Fibroblast of skin of right quadriceps (primary cell): ENCODE measurements at places on chromosomes 12 and 14.

- peak; percentile 63 for DNase-seq
Measured at GRCh38 chr12:14845350-14845750, 2.0 kb upstream of the ART4 start.

- DNase-seq, result no peak
Measured at GRCh38 chr12:66190519-66191370, 1.7 kb downstream of the IRAK3 start.

- DNase-seq, result no peak
Measured at GRCh38 chr12:106239951-106240335, 7.9 kb downstream of the CKAP4 start.

GRCh38 chr12:112112409-112113133 is 4.0 kb upstream of the NAA25 start:
- no peak for DNase-seq

DNA sequence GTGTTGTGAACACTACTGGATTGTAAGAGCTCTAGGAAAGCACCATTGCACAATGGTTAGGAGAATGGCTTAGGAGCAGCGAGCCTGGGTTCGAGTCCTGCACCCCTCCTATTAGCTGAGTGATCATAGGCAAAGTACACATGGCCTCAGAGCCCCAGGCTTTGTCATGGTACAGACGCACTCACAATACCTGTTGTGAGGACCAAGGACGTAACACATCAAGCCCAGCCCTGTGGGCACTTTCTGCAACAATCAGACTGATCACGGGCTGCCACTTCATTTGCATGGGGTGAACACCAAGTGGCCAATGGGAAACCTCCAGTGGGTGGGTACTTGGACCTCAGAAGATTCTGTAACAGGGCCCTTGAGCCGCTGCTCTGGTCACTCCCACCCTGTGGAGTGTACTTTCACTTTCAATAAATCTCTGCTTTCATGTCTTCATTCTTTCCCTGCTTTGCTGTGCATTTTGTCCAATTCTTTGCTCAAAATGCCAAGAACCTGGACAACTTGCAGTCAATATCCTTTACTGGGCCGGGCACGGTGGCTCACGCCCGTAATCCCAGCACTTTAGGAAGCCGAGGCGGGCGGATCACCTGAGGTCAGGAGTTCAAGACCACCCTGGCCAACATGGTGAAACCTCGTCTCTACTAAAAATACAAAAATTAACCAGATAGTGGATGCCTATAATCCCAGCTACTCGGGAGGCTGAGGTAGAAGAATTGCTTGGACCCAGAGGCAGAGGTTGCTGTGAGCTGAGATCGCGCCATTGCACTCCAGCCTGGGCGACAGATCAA is 28.2 kb downstream of the GLRX5 start:
- DNase-seq, result no peak

GRCh38 chr12:112103758-112104503 is 4.7 kb downstream of the NAA25 start:
- DNase-seq, result no peak

GRCh38 chr12:94222351-94223084 is 74.1 kb downstream of the PLXNC1 start:
- DNase-seq, result no peak

GRCh38 chr12:87667378-87667777 is 361.8 kb downstream of the C12orf50 start:
- peak; percentile 35 for DNase-seq

DNA sequence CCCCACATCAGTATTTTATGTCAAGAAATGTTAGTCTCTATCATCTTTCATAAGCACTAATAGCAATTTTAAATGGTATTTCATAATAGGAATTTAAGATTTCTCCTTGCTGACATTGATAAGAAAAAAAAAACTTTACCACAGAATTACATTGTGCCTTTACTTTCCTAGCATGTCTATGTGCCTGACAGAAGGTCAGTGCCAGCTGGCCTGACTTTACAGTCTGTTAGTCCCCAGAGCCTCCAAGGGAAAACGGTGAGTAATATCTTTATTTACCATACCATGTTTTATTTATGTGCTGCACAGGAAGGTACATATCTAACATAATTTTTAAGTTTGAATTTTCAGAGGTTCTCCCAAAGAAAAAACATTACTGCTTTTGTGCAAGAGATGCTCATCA is 152.0 kb upstream of the AEBP2 start:
- DNase-seq, result no peak

DNA sequence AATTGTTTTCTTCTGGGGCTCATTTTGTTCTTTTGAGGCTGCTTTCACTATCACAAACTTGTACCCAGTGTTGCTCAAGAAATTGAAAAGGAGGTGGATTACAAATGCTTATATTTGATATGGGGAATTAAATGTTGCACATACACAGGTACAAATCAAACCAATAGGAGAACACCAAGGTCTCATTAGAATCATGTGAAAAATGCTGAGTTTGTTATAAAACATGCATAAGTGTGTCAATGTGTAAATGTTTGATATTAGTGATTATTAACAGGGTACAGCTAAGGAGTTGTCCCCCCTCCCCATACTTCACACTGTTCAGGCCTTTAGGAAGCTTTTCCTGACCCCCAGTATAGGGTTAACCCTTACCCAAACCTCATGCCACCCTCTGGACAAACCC is 971.2 kb upstream of the SEL1L start:
- DNase-seq, result no peak

DNA sequence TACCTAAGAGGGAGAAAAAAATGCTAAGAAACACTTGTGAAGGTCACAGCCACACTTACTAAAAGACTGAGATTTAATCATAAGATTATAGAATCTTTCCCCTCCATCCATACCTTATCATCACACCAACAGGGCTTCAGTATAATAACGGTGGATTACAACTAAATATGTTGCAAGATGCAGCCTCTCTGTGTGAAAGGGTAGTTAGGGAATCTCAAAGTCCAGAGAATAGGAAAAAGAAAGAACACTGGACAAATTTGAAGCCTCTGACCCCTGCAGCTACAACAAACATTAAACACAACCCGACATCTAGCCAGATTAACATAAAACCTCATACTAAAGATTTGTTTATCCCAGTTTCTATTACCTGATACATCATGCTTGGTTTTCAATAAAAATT is 181.0 kb downstream of the C12orf42 start:
- no peak for DNase-seq

DNA sequence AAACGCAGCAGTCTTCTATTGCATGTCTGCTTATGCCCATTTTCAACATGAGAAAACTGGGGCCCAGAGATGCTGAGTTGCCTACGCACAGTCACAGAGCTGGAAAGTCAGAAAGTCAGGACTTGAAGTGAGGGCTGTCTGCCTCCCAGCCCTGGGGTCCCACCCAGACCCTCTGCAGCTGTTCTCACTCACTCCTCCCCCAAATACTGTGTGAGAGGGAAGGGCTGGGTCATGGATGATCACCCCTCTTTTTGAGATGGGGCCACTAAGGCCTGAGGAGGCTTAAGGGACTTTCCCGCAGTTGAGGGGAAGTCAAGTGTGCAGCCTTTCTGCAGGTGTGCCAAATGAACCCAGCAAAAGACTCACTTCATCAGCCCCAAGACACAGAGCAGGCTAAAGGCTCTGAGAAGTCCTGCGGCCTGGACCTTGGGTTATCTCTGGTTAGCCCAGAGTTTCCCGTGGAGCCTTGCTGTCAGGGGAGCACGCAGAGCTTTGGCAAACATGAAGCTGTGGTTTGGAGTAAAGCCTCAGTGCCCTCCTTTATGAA is 18.7 kb downstream of the DTX1 start:
- no peak for DNase-seq

GRCh38 chr14:20343862-20344220 is 406 bp downstream of the PARP2 start:
- DNase-seq, result no peak

DNA sequence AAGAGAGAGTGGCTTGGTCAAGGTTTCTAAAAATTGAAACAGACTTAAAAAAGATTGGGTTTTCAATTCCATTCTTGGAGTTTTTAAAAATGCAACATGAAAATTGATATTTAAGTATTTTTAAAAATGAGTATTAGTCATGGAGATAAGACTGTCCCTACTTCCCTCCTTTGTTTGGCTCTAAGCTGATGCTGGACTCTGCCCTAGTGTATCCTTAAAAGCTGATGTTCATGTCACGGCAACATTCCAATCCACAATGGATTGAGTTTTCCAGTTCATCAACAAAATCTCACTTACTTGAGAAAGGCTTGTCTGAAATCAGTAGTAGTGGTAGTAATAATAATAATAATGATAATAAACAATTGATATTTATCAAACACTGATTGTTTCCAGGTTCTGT is 119.0 kb upstream of the SLC38A2 start:
- DNase-seq, result no peak

DNA sequence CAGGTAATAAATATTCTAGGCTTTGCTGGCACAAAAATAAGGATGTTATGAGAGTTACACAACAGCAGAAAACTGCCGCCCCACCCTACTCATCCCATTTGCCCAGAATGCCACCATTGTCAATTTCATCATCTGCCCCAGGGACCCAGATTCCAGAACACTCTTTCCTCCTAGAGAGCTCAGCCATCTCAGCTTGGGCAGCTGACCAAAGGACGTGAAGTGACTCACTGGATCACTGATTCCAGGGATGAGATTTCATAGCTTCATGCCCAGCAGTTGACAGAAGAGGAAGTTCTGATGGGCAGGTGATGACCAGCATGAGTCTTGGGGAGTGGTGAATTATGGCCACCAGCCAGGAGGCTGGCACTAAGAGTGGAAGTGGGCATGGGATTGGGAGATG is 450.3 kb downstream of the RMST start:
- DNase-seq, result no peak

DNA sequence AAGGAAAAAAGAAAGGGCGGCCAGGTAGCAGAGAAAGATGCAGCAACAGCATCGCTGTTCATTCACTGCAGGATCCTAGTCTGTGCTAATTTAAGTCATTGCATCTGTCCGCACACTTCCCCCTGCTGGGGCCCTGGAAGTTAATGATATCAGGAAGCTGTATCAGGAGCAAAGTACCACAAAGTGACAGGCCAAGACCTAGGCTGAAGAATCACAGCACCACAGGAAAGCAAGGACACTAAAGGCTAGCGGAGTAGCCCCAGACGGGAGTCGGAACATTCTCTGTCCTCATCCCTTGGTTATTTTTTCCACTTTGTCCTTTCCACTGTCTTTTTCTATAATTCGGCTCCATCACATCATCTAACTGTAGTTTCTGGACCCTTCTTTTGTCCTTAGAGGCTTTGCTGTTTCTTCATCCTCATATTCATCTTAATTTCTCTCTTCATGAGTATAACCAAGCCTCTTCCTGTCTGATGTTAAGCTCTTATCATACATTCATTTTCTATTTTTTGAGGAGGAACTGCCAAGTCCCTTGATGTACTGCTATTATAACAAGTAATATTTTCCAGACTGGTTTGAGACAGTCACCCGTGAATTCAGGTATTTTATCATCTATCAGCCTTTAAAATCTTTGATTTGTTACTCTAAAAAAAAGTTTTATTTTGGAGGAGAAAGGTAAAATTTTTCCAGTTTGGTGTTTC is 28.3 kb downstream of the DUSP16 start:
- no peak for DNase-seq

DNA sequence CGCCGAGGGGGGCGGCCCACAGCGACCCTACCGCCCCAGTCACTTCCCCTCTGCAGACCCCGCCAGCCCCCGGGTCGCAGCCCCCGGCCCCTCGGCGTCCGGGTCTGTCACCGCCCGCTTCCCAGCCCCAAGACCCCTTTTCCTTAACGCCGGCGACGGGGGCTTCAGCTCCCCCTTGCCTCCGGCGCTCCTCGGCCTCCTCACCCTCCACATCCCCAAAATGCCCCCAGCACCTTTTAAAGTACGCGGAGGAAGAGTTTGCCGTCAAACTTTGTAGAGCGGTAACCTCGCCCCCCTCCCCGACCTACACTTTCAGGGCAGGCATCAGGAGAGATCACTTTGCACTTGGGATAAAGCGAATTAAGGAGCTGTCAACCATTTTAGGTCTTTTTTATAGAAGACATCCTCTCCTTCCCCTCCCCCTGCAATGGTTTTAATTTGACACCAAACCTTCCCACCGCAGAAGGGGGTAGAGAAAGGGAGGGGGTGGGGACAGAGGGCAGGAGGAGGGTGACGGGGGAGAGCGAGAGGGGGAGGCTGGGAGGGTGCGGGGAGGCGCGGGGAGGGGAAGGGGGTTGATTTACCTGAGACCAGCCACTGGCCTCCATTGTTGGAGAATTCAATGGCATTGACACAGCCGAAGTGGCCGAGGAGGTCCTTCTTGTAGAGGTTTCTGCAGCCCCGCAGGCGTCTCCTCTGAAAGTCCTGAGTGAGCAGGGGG is 578 bp downstream of the DCAF5 start:
- DNase-seq, result peak; percentile 57

DNA sequence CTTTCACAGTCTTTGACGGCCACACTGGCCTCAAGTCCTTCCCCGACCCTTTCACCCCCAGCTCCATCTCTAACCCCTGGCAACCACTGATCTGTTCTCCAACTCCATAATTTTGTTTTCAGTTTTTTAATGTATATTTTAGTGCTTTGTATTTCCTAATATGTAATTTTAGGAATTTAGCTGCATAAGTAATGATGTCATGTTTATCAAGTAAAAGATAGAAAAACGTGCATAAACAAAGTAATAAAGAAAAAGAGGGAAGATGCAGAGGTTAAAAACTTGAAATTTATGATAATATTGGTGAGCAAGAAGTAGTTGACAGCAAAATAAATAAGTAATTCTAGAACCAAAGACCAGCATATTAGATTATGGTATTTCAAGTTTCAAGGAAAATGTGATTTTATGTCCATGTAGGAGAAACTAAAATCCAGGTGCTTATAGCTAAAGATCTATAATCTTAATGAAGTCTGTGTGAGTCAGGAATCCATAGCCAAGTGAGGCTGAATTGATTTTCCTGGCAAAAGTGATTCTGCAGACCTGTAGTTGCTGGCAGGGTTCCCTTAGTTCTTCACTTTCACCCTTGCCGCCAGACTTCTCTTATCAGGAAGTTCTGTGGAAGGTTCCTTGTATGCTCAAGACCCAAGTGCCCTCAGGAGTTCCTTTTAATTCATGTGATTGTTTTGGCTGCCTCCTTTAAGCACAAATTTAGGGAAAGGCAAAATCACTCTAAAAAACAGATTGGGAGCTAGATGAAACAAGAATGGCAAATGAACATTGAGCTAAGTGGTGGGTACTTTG is 24.4 kb downstream of the FBXW8 start:
- DNase-seq, result no peak

DNA sequence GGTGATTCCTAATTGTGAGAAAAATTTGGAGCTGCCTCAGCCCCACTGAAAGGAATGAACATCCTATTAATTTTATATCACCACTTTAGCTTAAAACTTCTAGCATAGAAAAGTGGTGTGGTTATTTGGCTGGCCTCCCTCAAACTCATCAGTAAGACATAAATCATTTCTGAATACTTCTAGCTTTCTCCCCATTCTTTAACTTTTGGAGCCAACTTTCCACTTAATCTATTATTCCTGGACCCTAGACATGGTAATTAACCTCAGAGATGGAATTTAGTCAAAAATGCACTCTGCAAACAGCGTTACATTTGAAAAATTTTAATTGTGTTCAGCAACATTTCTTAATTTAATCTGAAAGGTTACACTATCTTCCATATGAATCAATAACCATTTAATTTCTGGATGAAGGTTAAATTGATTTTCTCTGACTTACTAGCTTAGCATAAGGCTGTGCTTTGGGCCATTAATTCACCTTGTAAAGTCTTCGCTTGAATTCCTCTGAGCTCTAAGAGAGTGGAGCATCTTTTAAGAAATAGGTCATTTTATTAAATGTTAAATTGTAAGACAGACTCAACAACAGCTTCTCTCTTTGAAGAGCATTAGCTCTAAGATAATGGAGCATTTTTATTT is 753.6 kb upstream of the STXBP6 start:
- no peak for DNase-seq
